Activated T-cell treated with anti-CD3 and anti-CD28 coated beads, Interleukin-2, amount 50 U/mL, for 1 hour (primary cell): ENCODE measurements at places on chromosomes 5 and 9.

GRCh38 chr9:37801287-37801850 lies 772 bp downstream of the DCAF10 start:
- no peak for DNase-seq

- DNase-seq: no peak
Observed at GRCh38 chr9:95085036-95085770, 232.3 kb downstream of the FANCC start.

DNA sequence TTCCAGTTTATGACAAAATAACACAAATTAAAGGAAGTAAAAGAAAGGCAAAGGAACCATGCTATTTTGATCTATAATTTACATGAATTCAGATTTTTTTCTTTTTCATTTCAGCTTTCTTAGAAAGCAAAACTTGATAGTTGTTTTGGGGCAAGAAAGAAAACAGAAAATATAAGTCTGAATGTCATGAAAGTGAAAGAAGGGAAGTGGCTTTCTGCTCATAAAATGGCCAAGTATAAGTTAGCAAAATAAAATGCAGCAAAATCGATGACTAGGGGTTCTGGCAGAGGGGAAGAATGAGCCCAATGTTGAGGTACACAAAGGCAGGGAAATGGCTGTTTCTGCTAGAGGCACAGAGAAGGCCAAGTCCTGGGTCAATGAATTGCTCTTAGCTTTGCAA lies 3.0 kb upstream of the IFNW1 start:
- no peak for DNase-seq

GRCh38 chr5:97998941-97999340 lies 774.5 kb upstream of the RGMB start:
- no peak for DNase-seq

DNA sequence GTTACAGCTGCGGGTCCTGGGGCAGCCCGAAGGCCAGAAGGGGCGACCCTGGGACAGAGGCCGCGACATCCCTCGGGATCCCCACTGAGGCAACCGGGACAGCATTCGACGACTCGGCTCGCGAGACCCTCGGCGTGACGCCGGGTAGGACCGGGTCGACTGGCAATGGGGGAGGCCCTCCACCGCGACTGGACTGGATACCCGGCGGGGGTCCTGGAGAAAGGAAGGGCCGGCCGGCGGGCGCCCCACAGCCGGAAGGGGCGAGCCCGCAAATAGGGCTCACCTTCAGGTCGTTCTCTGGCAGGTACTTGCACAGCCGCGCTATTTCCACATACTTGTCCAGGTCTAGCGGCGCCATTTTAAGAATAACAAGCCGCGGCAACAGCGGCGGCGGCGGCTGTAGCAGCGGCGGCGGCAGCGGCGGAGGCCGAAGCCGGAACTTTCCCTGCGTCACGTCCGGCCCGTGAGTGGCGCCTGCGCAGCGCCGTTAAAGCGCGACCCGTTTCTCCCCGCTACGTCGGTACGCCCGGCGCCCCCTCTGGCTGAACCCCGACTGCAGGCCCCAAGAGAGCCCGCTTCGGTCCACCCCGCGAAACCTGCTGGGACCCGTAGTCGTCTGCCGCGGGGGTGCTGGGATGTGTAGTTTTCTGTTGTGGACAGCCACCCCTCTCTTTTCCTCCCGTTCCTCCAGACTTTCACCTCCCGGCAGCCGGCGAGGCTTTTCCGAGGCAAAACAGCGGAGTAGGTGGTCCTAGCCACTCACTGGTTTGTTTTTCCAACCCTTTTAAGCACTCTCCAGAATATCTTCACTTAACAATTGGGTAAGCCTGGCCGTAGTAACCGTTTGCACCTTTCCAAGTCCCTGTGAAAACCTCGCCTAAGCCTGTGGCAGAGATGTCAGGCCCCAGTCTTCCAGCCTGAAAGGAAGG lies at the start of gene PPP6C:
Gene PPP6C (minus strand): TSS at position 443 of the 929 bp plus-strand sequence. CDS start 85 bp downstream, at position 358.
- peak; percentile 97 for DNase-seq

GRCh38 chr5:26662806-26663360 lies 375.5 kb downstream of the CDH9 start:
- DNase-seq: no peak

GRCh38 chr5:20158006-20158405 lies 170.0 kb upstream of the CDH18 start:
- DNase-seq: no peak

DNA sequence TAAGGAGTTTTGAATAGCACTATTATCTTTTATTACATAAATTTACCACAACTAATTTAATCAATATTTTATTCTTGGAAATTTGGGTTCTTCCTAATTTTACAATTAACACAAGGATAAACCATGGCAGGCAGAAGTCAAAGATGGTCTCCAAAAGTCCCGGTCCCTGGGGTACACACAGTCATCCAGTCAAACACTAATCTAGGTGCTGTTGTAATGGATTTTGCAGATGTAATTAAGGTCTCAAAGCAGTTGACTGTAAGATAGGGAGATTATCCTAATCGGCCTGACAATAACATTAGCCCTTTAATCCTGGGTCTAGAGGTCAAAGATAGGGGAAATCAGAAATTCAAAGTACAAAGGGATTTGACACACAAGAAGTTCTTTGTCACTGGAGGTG lies 57.5 kb upstream of the HTR1A start:
- no peak for DNase-seq

DNA sequence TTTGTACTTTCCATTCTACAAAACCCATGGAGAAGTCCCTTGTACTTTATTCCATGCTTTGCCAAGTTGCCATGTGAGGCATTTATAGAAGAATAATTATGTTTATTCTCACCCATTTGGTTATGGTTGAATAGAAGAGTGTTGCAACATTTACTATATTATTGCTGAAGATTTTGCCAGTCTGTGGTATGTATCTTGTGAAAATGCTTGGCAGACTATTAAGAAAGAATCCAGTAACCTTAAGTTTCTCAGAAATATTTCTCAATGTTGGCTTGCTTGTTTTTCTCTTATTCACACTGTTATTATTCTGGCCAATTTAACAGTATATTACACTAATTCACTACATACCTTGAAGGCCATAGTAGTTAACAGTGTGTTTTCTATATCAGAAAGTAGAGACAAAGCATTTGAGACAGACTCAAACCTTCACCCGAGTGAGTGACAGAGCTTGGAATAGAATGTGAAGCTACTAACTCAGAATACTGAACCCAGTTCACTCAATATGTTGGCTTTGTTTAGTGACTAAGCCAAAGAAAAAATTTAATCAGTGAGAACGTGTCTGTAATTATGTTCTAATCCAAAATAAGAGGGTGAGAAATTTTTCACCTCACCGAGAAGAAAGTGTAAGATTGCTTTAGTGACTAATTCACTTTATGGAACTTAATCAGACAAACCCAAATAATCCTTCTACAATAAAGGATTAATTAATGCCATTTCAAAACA lies 184.4 kb downstream of the CWC27 start:
- no peak for DNase-seq

DNA sequence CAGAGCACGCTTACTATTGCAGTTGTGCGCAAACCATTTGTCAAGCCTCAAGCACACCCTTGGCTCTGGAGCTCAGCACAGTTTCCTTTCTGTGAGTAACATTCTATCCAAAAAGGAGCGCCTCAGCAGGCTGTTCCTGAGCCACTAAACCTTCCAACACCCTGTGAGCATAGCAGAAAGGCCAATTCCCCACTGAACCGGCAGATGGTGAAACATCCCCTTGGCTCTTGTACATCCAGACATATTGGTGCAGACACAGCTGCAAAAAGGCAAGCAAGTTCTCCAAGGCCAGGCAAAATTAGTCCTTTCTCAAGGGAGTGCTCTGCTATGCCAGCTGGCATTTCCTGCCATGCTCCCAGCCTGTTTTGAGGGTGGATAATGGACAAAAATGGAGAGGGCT lies 44.1 kb upstream of the CEMIP2 start:
- no peak for DNase-seq

GRCh38 chr9:115155037-115155436 lies 37.1 kb upstream of the TNC start:
- no peak for DNase-seq

DNA sequence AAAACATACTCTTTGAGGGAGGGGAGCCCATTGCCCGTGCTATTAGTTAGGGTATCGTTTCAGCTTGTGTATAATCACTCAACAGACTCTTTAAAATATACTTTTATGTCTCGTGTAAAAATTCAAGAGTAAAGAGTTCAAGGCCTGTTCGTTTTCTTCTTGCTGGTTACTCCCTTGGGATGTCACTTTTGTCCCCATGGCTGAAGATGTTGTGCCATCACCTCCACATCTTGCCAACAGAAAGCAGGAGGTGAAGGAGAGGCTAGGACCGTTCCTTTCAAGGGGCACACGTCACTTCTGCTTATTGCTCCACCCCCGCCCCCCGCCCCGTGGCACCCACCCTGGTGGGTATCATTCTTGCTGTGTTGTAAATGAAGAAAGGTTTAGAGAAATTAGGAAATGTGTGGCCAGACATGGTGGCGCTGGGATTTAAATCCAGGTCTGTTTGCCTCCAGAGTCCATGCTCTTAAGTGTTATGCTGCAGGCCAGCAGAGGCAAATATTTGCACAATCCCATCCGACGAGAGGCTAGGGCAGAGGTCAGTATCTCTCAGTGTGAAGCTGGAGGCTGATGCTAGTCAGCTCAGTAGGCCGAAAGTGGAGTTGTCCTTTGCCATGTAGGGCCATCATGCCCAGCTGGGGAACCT lies 3.0 kb downstream of the MLANA start:
- no peak for DNase-seq

- no peak for DNase-seq
Observed at GRCh38 chr5:177366528-177367322, 9.0 kb downstream of the RGS14 start.

- DNase-seq: no peak
Observed at GRCh38 chr9:137385061-137385655, 37.8 kb downstream of the EXD3 start.

GRCh38 chr5:131019111-131019510 lies 145.9 kb downstream of the HINT1 start:
- DNase-seq: no peak

DNA sequence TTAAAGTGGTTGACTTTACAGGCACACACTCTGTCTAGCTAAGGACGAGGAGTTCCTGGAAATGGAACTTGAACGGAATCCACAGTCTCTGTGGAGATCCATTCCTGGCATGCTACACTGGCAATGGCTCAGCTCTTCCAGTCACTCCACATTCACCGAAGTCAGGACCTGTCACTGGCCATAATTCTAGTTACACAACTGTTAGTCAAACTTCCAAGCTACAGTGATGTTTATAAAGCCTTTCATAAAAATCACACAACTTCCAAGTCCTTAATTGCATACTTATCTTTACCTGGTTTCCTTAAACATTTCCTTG lies 15.7 kb downstream of the CDC14B start:
- DNase-seq: no peak

GRCh38 chr9:107847978-107848964 lies 358.7 kb upstream of the KLF4 start:
- DNase-seq: no peak
